ENCODE measurements at places on chromosomes 2 and 18. TPM values are rescaled to one million over a fixed set of nuclear protein-coding genes. Genes with fewer than 3 reads are reported as not detected.
A peak's percentile ranks its signal among the peaks of the same experiment; 100 is the strongest.

PLCD4 gene
- not detected for polyA plus RNA-seq

C2orf80 gene
- not detected for polyA plus RNA-seq

IL18R1 gene
- 3.9 TPM for polyA plus RNA-seq

UPP2 gene
- polyA plus RNA-seq, result not detected

MOGAT1 gene
- polyA plus RNA-seq, result not detected

CYP26B1 gene
- polyA plus RNA-seq, result 0.22 TPM

DNA sequence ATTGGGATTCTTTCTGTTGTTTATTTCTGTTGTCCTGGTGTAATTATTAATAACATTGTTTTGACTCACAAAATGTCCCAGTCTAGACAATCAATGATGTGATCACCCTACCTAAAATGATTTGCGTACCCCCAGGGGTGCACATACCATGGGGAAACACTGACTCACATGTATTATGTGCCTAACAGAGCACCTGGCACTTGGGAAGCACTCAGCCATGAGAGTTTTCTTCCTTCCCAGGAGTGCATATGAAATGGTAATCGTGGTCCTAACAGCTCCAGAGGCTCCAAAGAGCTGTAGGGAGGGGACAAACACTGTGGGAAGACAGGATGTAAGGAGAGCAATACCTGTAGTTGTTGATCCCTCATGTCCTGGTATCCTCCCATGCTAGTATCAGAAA lies 187.8 kb upstream of the ERBB4 start:
- DNase-seq, result no peak

DNA sequence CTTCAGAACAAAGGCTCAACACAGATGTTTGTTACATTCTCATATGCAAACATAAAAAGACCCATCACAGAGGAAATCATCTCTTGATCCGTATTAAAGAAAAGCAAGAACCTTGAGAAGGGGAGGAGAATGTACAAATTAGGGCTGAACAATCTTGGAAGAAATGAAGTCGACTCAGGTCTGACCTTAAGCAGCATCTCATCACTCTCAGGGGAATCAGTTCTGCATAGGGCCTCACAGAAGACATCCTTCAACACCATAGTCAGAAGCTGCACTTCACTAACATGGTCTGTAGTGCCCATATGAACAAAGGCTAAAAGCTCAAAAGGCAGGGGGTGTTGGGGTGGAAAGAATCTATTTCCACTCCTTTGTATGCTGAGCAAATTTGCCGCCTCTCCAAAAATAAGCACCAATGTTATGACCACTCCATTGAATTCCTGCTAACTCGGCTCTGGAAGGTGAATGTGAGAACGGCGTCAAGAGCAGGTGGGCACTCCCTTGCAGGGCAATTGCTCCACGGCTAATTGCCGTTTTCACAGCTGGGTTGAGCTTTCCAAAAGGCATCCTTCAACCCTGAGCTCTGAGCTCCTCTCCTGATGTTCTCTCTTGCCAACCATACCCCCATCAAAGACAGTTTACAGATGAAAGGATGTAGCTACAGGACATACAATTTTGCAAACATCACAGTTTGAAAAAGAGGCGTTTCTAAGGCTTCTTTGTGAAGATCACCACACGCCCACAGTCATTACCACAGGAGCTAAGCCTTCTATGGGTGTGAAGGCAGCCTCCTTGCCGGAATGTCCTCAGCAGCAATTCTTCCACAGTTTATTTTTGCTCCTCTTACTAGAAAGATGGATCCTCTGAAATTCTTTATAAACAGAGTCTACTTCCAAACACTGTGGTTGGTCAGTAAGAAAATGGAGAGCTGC lies 10.0 kb downstream of the KLF7 start:
- DNase-seq, result no peak

DNA sequence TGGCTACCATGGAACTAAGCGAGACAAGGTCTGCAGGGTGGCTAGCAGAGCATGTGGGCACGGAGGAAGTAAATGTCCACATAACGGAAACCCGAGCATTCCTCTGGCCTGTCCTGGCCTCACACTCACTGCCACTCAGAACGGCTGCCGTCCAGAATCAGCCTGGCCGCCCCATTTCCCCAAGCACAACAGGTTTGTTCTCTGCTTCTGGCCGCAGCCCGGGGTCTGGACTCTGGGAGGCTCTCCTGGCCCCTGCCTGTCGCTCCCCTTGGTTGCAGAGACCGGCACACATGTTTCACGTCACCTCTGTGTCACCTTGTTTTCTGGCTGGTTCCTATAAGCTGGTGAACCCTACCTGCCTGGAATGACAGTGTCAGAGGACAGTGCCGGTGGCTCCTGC lies 69.3 kb downstream of the GLI2 start:
- no peak for DNase-seq

DNA sequence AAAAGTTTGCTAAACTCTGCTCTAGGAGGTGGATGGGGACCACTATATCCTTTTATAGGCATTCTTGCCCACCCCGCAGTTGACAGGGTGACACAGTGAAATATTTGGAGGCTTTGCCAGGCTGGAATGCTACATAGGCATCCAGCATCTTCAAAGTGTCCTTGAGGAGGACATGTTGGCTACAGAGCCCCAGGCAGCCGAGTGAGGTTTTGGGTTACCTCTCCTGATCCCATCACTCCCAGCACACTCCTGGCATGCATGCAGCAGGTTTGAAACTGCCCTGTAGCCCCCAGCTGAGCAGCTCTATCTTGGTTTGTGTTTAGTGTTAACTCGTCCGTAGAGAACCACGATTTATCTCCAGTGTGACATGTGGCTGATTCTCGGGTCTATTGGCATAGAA lies 7.3 kb downstream of the FOSL2 start:
- no peak for DNase-seq

GRCh38 chr18:73645160-73645715 lies 502.4 kb downstream of the FBXO15 start:
- no peak for DNase-seq

GRCh38 chr2:64140665-64141200 lies 3.5 kb downstream of the PELI1 start:
- no peak for DNase-seq

- no peak for DNase-seq
These were observed 26.6 kb upstream of the DLX1 start for GRCh38 chr2:172058660-172059059.

- peak; percentile 76 for DNase-seq
These were observed 12.2 kb downstream of the WNT10A start for GRCh38 chr2:218892693-218893348.

GRCh38 chr18:446941-447560 lies 53.5 kb downstream of the COLEC12 start:
- DNase-seq, result no peak

GRCh38 chr2:177172034-177172880 lies 40.3 kb upstream of the HNRNPA3 start:
- no peak for DNase-seq

GRCh38 chr2:133711806-133712205 lies 143.5 kb upstream of the NCKAP5 start:
- DNase-seq, result no peak

- peak; percentile 28 for DNase-seq
These were observed 48.2 kb upstream of the CTAGE1 start for GRCh38 chr18:22465859-22466457.

DNA sequence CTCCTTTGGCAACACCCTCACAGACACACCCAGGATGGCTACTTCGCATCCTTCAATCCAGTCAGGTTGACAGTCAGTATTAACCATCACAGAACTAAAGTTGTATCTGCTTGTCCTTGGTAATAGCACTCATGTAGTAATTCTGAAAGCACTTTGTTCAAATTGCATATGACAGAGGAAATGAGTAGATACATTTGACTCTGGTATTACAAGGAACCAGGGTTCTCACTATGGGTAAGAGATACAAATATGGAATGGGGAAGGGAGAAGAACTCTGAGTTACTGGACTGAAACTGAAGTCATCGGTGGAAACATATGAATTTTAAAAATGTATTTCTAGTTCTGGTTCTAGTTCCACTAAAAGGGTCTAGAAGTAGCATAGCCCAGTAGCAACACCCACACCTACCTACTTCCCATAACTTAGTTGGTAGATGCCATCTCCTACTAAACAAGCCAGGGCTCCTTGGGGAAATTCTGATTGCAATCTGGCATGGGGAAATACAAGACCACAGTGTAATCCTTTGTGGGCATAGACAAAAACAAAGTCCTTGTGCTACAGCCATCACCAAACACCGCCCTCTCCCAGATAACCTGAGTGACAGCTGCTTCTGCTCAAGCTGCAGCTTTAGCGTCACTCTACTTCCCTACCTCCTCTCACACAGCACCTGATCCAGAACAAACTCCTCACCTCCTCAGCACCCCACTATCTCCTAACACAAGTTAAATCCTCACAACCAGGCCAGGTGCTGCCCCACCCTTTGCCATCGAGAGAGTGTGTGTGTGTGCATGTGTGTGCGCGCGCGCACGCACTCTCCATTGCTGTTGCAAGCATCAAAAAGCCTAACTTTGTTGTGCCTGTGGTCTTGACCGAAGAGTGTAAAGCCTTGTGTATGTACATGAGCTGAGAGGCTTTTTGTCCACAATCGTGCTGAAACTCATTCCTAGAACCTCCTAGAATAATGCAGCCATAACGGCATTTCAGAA lies 31.4 kb upstream of the CD226 start:
- no peak for DNase-seq

DNA sequence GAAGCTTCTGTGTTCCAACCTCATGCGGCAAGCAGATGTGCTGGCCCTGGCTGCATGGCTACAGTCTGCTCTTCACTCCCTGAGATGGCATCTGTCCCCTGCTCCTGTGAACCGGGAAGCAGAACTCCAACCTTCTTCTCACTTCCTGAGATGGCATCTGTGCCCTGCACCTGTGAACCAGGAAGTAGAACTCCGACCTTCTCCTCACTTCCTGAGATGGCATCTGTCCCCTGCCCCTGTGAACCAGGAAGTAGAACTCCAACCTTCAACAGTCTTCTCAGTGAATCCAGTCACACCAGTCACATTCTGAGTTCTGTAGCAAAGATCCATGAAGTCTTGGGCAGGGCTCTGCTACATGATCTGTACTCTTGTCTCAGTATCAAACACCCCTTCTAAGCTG lies 887.2 kb upstream of the KLHL29 start:
- no peak for DNase-seq

DNA sequence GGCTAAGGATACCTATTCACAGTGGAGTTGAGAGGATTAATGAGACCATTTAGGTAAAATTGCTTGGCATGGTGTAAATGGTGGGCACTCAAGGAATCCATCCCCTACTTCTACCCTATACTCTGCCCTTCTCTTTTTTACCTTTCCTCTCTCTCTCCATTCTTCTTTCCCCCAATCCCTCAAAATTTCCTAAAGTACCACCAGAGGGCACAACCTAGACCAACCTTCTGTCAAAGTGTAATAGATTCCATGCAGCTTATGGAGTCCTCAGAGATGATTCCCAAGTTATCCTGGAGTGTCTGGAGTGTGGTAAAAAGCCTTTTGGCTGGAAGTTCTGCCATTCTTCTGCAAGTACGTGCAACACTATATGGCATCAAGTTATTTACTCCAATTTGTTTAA lies 33.0 kb upstream of the CCDC195 start:
- peak; percentile 4 for DNase-seq

GRCh38 chr18:44744161-44745121 lies 63.8 kb downstream of the SETBP1 start:
- no peak for DNase-seq

DNA sequence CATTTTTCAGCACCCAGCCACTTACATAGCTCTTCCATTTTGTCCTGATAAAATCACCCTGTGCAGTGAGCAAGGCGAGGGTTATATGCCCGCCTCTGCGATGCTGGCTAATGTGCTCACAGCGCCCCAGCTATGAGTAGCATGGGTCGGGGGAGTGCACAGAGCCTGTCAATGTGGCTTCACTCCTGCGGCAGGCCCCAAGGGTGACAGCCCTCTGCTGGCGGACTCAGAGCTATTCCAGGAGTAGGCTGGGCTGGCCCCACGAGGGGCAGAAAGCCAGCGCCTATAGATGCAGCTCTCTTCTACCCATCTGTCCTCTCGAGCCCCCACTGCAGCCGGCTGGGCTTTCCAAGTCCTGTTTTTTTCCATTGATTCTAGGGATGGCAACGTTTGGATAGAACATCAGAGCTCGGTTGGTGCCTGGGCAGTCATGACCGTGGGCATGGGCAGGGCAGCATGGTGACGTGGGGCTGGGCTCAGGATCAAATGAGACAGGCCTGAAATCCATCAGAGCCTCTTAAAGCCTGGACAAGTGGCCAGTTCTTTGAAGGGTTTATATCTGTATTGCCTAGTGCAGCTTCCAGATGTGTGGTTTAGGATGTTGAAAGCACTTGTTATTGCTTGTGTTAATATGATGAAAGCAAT lies 134.7 kb downstream of the MCFD2 start:
- DNase-seq, result no peak

- peak; percentile 56 for DNase-seq
These were observed 2.1 kb upstream of the CXCR1 start for GRCh38 chr2:218168635-218169462.

- DNase-seq, result no peak
These were observed 179.3 kb upstream of the MGAT5 start for GRCh38 chr2:134074619-134075018.

GRCh38 chr2:229401171-229401865 lies 130.2 kb upstream of the PID1 start:
- DNase-seq, result no peak

GRCh38 chr2:138716183-138716582 lies 64.0 kb downstream of the NXPH2 start:
- DNase-seq, result no peak

- no peak for DNase-seq
These were observed 2.8 kb upstream of the PSMD1 start for GRCh38 chr2:231053846-231054245.

GRCh38 chr2:176111309-176111663 lies 4.2 kb downstream of the HOXD11 start:
- peak; percentile 67 for DNase-seq

GRCh38 chr2:199503148-199503547 lies 45.4 kb upstream of the SATB2 start:
- no peak for DNase-seq

DNA sequence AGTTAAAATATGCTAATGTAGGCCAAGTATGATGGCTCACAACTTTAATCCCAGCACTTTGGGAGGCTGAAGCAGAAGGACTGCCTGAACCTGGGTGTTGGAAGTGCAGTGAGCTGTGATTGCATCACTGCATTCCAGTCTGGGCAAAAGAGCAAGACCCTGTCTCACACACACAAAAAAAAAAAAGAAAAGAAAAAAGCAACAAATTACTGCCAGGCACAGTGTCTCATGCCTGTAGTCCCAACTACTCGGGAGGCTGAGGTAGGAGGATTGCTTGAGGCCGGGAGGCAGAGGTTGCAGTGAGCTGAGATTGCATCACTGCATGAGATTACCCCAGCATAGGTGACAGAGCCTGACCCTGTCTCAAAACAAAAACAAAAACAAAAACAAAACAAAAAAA lies 110.6 kb downstream of the PRELID3A start:
- DNase-seq, result no peak

DNA sequence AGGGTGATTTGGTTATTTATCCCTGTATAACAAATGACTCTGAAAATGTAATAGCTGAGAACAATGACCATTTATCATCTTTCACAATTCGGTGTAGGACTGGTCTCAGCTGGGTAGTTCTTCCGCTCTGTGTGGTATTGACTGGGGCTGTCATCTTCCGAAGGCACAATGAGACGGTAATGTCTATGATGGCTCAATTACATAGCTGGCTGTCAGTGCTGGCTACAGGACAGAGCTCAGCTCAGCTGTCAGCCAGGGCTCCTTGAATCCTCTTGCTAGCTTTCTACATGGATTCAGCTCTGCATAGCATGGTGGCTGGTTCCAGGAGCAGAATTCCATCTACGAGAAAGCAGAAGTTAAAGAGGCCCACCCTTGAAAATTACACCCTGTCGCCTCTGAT lies 483.8 kb downstream of the TDRD15 start:
- no peak for DNase-seq
